ENCODE measurements at places on chromosomes 5 and 9.

- DNase-seq = no peak
Measured at GRCh38 chr9:6562201-6562600, 83.3 kb downstream of the GLDC start.

- DNase-seq = no peak
Measured at GRCh38 chr9:113509463-113509862, 45.9 kb downstream of the RGS3 start.

DNA sequence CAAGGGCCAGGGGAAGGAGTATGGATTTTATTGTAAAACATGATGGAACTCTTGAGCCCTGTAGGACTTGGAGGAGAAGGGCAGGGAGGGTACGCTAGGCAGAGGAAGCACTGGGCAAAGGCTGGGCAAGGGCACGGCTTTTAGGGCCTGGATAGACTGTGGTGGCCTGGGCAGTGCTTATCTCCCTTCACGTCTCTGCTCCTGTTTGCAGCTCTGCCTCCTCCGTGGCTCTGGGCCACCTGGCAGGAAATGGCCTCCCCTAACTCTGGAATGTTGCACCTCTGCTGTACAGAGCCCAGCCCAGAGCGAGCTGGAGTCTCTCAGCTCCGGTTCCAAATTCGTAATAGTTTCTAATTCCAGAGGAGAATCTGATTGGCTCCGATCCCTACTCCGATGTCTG lies 12.2 kb upstream of the STC2 start:
- no peak for DNase-seq

GRCh38 chr5:169222934-169223594 lies 77.9 kb downstream of the SLIT3 start:
- DNase-seq = no peak

- DNase-seq = no peak
Measured at GRCh38 chr9:75639971-75640610, 250.4 kb upstream of the PCSK5 start.

DNA sequence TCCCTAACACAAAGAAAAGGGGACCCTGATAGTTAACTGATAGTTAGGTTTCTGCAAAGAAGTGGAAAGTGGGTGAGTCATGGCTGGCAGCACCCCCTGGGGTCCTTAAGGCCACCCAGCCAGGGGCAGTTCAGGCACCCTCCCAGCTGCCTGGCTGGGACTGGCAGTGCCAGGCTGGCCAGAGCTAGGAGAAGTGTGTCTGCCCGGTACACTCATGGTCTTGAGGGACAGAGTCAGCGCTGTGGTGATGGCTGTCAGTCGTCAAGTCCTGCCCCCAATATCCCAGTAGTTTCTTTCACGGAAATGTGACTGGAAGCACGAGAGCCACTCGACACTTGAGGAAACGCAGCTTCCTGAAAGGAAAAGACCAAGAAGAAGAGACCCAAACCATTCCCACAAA lies 22.3 kb upstream of the CNOT6 start:
- no peak for DNase-seq

- DNase-seq = no peak
Measured at GRCh38 chr9:36189976-36190375, 745 bp upstream of the CLTA start.

DNA sequence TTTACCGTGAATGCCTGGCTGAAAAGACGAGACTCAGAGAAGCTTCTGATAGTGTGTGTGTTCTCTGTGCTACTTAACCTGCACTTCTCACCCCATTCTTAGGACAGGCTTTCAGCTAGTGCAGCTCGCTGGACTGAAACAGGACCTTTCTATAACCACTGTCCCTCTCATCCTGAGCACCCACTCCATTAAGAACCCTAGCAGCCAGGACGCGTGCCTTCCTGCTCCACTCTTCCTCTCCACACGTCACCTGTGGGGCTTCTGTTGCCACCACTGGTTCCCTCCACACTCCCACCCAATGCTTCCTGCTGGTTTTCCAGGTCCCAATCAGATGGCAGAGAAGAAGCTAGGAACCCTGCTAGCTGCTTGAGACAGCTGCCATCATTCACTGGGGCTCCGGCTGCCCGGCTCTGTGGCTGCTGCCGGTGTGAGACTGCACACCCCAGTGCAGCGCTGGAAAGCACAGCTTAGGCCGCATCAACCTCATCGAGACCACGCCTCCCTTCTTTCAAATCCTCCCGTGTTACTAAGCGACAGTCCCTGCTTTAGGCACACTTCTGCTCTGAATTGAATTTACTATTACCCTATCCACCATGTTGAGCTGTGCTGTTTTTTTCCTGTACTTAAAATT lies 44.0 kb downstream of the RNF130 start:
- no peak for DNase-seq

DNA sequence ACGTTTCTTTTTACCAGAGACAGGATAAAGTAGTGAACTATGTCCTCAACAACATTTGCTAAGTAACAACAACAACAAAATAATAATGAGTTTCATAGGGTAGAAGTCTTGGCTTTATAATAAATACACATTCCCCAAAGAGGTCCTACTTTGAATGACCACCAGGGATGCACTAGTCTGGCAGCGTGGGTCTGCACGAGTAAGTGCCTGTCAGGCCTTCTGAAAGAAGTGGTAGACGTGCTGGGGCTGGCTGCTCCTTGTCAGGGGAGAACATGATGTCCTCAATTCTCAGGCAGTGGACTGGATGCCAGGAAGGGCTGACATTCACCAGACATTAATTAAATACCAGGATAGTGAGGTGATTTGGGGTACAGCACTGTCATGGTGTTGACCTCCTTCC lies 331.1 kb downstream of the TMEM38B start:
- no peak for DNase-seq

GRCh38 chr9:126276056-126276728 lies 50.4 kb upstream of the MVB12B start:
- no peak for DNase-seq

- DNase-seq = no peak
Measured at GRCh38 chr5:124043456-124043855, 531.5 kb downstream of the CSNK1G3 start.

GRCh38 chr9:6444128-6444527 lies 31.1 kb downstream of the UHRF2 start:
- DNase-seq = no peak
